ENCODE measurements at places on chromosomes 3 and 15.

GRCh38 chr3:111852540-111852939, 6.5 kb upstream of the PHLDB2 start:
- DNase-seq = no peak

DNA sequence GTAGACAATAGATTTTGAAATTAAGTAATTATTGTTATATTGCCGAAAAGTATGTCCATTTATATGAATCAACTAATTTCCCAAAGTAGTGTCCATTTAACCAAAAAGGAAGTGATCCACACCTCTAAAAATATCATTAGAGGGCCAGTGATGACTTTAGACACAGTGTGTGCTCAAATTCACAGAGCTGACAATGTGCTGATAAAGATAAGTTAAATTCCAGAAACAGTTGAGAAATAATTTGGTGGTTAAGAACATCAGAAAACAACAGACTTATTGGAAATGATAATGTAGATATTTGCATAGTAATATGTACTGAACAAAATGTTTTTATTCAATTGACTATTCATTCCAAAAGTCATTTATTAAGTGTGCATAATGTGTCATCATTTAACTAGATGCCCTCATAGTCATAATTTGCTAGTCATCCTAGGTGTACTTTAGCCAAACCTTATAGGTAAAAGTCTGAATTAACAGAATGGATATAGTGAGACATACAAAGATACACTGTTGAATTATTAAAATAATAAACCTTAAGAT, 230.2 kb upstream of the ADAMTS9 start:
- no peak for DNase-seq

- DNase-seq = no peak
Measured at GRCh38 chr3:32120471-32120870, 14.1 kb downstream of the GPD1L start.

GRCh38 chr3:65400899-65401298, 637.8 kb downstream of the MAGI1 start:
- no peak for DNase-seq

- no peak for DNase-seq
Measured at GRCh38 chr3:50089609-50089945, 858 bp downstream of the RBM5 start.

DNA sequence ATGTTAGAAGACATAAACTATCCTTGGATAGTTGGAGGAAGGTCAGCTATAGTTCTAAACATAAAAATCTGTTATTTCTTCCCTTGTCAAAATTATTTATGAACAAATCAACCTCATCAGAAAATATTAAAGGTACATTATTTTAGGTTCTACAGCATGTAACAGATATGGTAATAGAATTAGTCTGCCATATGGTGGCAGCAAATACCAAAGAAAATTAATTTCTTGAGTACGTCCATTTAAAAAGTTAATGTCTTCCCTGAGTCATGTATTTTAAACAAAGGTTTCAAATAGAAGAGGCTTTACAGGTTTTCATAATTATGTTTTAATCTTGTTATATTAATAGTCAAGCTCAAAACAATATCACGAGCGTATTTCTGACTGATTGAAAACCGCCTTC, 17.9 kb upstream of the ANKRD28 start:
- no peak for DNase-seq

GRCh38 chr3:127393131-127393820, 105.4 kb upstream of the PRR20G start:
- DNase-seq = no peak

DNA sequence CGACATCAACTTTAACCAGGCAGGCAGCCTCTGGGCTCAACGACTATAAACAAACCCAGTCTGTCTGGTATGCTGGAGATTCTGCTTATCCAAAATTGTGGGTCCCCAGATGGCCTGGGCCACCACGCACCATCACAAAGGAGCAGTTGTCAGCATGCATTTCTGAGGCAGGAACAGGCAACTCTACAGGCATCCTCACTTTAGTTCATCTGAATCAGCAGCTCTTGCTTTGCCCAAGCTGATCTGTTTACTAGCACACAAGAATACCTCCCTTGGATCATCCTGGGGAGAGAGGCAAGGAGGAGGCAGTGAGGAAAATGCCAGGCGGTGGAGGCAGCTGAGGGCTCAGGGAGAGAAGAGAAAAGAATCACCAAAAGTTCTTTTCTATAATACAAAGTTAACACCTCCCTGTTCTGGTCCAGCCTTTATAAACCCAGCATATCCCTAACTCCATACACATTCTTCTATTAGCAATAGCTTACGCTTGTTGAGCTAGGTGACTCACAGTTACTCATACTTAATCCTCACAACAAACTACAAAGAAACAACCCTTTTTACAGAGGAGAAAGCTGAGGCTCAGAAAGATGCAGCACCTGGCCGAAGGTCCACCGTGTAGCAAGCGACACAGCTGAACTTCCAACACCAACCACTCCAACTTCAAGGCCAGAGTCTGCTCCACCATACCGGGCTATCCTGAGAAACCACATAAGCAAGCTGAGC, 33.6 kb downstream of the ZDHHC3 start:
- no peak for DNase-seq

DNA sequence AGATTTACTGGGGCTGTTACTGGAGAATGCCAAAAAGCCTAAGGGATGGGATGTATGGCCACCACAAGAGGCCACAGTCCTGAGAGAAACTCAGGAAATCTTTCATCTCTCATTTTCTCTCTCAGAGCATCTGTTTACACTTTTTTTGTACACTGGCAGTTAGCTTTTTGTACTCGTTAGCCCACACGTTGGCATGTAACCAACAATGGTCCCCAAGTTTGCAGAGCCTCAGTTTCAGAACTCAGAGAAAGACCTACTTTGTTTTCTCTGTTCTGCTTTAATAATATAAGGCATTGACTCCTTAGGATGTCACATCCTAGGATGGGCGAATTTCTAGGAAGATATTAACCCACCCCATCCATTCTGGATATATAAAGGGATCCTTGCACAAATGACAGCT, 183.5 kb downstream of the SUCNR1 start:
- no peak for DNase-seq

DNA sequence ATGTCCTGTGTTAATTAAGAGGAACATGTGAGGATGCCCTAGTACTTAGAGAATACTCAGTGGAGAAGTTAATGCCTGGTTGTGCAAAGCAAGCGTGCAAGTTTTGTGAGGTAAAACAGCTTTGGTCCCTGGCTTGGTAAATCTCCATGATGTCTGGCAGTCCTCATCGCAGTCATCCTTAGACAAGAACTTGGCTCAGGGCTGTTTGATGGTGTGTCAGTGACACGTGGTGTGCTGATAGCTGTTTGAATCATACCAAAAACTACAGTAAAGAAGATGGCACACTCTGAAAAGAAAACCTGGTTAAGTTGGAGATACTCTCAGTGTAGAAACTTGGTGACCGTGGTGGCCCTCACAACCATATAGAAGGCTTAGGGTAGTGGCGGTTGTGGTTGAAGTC, 361.7 kb downstream of the FEZF2 start:
- no peak for DNase-seq

DNA sequence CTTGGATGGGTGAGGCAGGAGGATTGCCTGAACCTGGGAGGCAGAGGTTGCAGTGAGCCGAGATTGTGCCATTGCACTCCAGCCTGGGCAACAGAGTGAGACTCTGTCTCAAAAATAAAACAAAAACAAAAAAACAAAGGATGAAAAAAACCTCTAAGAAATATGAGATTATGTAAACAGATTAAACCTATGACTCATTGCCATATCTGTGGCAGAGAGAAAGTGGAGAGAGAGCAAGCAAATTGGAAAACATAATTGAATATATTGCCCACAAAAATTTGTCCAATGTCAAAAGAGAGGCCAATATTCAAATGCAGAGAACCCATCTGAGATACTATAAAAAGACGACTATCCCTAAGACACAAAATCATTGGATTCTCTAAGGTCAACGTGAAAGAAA, 1106.0 kb downstream of the OTOL1 start:
- no peak for DNase-seq

- no peak for DNase-seq
Measured at GRCh38 chr3:177904621-177905020, 631.6 kb upstream of the KCNMB2 start.

DNA sequence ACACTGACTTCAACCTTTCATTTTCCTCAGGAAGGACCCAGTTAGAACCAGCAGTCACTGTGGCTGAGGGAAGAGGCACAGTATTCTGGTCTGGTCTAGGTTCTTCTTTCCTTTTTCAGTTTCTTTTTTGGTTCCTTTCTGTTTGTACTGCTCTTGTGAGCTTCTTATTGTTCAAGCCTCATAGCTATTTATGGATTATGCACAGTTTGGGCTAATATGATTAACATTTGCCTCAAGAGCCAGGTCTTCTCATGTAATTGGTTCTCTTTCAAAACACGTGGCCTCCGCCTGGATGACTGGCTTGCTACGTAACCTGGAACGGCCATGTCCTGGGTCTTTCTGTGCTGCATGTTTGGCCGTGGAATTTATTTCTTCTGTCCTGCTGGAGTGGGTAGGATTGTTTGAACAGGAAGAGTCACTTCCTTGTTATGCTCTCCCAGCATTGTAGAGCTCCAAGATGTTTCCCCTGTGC, 43.3 kb downstream of the RBMS3 start:
- DNase-seq = no peak

DNA sequence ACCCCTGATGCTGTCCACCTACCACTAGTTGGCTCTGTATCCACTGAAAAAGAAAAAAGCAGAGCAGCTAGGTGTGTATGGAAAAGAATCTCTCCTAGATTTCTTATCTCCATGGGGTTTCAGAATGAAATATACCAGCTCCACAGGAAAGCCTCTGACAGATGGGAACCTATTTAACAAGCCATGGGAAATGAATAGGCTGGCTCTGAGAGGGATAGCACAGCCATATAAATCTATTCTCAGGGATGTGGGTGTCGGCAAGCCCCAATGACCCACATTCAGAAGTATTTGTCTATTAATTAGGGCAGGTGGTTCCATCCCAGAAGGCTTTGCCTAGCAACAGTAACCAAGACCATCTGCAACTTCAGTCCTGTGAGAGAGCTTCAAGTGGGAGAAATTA, 694.1 kb downstream of the AGBL1 start:
- no peak for DNase-seq

- DNase-seq = no peak
Measured at GRCh38 chr3:146650691-146651442, 45.7 kb upstream of the PLSCR5 start.

DNA sequence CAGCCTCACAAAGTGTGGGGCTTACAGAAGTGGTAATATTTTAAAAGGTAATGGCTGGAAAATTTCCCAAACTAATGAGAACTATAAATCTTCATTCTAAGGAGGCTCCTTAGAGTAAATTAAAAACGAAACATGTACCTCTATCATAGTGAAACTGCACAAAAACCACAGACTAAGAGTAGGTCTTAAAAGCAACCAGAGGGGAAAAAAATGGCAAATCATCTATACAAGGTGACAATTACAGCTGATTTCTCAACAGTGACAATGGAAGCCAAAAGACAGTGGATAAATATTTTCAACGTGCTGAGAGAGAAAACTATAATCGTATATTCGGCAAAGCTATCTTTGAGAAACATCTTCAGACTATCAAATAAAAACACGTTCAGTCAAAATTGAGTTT, 20.6 kb downstream of the HEG1 start:
- DNase-seq = no peak

DNA sequence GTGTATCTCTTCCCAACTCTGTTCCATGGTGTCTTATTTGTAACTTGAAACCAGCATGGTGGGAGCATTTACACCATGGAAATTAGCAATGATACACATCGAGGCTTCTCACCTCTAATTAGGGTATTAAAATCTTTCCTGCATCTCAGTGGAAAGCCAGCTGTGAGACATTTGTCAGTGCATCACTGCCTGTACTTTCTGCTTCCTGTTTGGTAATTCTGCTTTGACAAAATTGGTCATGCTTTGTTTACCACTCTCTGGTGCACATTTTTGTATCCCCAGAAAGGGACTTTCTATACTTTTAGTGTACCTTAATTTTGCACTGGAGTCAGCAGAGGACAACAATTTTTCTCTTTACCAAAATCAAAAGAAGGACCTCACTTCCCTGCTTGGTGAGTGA, 402.1 kb downstream of the PDCD6IP start:
- no peak for DNase-seq

- no peak for DNase-seq
Measured at GRCh38 chr15:63339836-63340235, 41.8 kb downstream of the CA12 start.

- DNase-seq = no peak
Measured at GRCh38 chr3:115633467-115633866, 10.2 kb downstream of the GAP43 start.

DNA sequence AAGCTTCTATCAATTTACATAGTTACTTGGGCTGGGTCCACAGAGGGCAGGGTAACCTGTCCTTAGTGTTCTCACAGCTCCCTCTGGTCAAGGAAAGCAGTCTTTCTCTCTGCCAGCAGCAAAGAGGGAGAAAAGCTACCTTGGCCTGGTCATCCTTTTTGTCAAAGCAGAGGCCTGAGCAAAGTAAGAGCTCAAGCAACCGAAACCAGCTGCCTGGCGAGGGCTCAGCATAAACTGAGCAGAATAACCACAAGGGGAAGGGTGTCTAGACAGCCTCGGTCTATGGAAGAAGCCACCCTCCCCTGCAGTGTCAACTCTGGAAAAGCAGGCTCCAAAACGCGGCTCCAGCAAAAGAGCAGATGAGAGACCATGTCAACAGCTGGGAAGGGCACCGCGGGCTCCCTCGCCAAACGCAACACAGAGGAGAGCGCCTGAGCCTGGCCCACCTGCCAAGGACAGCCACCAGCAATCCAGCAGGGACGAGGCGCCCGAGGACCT, 17.4 kb downstream of the LRIG1 start:
- no peak for DNase-seq

DNA sequence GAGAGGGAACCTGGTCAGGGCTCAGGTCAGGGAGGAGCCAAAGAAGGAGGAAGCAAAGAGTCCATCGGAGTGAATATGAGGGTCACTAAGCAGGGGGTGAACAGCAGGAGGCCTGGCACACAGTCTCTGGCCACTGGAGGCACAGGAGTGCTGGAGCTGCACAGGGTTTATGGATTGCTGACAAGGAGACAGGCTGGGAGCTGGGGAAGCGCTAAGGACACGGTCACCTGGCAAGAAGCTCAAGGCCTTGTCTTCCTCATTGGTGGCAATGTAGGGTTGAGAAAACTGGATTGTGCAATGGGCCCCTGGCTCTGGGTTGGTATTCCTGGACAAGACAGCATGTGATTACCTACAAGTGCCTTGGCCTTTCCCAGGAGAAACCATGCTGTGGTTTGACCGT, 5.8 kb upstream of the CAMP start:
- DNase-seq = no peak

- no peak for DNase-seq
Measured at GRCh38 chr3:99774467-99774866, 43.2 kb upstream of the CMSS1 start.

DNA sequence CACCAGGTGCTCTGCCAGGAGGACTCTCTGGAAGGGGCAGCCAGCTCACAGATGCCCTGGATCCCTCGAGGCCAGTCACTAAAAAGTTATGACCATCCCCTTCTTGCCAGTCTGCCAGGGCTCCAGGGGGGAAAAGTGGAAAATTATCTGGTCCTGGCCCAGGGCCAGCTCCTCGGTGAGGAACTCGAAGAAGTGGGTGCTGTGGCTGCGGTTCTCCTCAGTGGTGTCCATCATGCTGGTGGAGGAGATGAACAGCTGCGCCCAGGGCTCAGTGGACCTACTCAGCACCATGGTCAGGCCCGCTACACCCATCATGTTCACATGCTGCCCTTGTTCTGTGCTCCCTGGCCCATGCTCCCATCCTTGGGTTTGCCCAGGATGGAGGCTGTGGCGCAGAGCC, 19.2 kb downstream of the EXOG start:
- no peak for DNase-seq

- DNase-seq = no peak
Measured at GRCh38 chr15:65839354-65839901, 29.9 kb upstream of the RAB11A start.

Data from GOT3 (cell line).